ENCODE measurements at places on chromosomes 11 and 22.

DNA sequence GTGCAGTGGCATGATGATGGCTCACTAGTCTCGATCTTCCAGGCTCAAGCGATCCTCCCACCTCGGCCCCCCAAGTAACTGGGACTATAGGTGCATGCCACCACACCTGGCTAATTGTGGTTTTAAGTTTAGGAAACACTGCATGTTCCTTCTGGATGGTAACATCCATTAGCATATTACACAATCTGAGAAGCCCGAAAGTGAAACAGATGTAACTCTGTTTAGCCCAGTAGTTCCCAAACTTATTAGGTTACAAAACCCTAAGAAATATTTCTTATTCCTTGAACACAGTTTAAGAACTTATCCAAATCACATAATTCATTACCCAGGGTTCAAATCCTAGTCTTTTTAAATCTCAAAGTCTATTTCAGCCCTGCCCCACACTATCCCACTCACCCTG is 28.3 kb downstream of the POLDIP3 start:
- DNase-seq, result no peak

- no peak for DNase-seq
Observed at GRCh38 chr11:1771273-1771672, 7.5 kb upstream of the CTSD start.

GRCh38 chr11:130778705-130779104 is 137.6 kb downstream of the SNX19 start:
- DNase-seq, result no peak

- DNase-seq, result no peak
Observed at GRCh38 chr11:81380395-81380794, 1353.3 kb downstream of the FAM181B start.

DNA sequence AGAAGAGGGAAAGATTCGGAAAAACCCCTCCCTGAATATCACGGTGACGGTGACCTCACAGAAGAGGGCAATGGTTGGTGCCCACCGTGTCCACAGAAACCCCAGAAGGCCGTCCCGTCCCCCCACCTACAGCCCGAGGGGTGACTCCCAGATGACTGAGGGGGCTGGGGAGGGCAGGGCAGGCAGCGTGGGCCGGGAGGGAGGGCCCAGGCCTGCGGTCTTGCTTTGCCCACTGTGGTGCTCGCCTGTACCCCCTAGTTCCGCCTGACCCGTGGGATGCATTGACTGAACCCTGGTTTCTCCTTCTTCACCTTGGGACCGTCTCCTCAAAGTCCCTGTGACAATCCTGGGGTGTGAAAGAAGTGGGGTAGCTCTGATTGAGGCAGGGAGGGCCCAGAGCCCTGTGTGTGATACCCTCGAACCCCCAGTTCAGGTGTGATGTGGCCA is 526.7 kb downstream of the BRD1 start:
- no peak for DNase-seq

GRCh38 chr11:67632175-67632981 is 2.6 kb upstream of the NUDT8 start:
- DNase-seq, result no peak

GRCh38 chr11:130699561-130699960 is 216.7 kb downstream of the SNX19 start:
- DNase-seq, result no peak

GRCh38 chr11:85961930-85962363 is 106.8 kb downstream of the CCDC83 start:
- DNase-seq, result no peak

DNA sequence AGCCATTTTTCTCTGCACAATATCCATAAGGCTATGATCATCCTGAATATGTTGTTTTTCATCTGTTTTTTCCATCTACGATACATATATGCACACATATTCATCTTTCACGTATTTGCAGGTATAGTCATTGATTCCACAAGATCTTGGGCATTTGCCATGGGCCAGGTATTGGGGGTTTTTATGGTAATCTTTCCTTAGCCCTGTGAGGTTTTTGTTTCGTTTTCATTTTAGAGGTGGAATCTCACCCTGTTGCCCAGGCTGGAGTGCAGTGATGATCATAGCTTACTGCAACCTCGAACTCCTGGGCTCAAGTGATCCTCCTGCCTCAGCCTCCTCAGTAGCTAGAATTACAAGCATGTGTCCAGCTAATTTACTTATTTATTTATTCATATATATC is 20.0 kb downstream of the CD6 start:
- DNase-seq, result no peak

DNA sequence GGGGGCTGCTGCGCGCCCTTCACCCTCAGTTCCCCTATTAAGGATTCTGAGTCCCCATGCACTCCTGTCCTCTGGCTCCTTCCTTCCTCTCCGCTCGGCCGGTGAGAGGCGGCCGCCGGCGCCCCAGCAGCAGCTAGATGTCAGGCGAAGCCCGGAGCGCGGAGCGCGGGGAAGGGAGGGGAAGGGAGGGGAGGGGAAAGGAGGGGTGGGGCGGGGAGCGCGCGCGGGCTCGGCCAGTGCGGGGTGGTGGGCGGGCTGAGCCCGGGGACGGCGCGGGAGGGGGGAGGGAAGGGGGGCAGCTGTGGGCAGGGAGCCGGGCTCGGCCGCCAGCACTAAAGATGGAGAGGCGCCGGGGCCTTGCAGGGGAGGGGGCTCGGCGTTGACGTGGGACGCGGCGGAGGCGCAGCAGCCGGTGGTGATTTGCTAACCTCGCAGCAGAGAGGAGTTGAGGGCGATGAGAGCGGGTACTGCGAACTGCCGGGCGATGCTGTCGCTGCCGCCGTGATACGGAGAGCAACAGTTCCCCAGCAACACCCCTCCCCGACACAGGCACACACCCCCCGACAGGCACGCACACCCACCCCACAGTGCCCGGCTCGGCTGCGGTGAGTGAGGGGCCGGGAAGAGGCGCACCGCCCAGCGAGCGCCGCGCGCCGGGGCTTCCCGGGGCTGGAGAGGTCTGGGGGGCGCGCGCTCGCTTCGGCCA is at the start of gene ZBTB16:
ZBTB16 (plus strand) TSS at position 434 of the 706 bp plus-strand sequence. CDS start 3,590 bp downstream, outside the sequence.
- DNase-seq, result peak; percentile 86

- peak; percentile 32 for DNase-seq
Observed at GRCh38 chr11:91248199-91248807, 976.3 kb upstream of the FAT3 start.

- no peak for DNase-seq
Observed at GRCh38 chr11:128269466-128269865, 317.9 kb downstream of the ETS1 start.

DNA sequence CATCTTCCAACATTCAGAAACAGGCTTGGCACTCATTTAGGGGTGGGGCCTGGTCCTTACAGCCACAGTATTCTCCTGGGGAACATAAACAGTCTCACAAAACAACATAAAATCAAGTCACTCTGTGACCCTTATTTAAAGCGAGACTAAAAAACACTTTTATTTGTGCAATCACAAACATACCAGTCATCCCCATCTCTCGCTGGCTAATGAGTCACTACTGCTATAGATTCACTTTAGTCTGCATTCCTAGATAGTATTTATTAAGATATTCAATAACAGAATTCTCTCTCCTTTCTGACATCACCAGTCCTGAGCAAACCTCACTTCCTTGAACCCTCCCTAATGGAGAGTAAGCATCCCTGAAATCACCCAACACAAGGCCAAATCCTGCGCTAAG is 68.0 kb downstream of the ZBTB44 start:
- peak; percentile 7 for DNase-seq

DNA sequence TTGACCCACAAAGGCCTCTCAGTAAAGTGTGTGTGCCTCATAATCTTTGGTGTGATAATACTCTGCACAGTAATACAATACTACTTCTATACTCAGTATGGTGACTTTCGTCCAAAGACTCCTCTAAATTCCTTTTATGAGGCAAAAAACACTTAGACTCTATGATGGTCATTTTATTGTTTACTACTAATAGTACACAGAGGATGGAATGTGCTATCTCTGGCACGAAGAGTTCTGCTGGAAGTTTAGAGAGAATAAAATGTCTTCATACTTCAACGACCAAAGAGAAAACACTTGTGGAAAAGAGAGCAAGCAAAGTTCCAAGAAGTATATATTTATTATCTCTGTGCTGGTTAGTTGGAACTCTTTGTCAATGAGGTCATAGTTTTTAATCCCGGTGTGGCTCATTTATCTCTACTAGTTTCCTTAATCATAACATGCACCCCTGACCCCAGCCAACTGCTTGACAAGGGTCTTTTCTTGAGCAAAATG is 7.5 kb upstream of the CSTF3 start:
- no peak for DNase-seq

DNA sequence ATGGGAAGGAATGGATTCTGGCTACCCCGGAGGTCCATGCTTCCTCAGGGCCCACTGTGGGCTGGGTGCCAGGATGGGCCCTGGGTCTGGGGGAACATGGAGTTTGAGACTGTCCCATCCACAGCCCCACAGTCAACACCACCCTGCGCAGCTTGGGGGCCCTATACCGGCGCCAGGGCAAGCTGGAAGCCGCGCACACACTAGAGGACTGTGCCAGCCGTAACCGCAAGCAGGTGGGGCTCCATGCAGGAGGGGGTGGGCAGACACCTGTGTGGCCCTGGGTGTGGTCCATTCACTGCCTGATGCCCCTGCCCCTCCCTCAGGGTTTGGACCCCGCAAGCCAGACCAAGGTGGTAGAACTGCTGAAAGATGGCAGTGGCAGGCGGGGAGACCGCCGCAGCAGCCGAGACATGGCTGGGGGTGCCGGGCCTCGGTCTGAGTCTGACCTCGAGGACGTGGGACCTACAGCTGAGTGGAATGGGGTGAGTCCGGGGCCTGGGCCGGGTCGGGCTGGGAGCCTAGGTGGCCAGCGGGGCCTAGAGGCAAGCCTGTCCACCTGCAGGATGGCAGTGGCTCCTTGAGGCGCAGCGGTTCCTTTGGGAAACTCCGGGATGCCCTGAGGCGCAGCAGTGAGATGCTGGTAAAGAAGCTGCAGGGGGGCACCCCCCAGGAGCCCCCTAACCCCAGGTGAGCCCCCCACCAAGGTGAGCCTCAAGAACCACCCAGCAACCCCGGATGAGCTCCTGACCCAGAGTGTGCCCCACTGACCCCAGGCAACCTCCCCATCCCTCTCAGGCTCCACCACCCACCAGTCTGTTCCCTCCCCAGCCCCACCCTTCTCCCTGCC is 2.7 kb upstream of the RAB1B start:
- no peak for DNase-seq

GRCh38 chr11:10604340-10604748 is 35.9 kb upstream of the LYVE1 start:
- DNase-seq, result no peak

DNA sequence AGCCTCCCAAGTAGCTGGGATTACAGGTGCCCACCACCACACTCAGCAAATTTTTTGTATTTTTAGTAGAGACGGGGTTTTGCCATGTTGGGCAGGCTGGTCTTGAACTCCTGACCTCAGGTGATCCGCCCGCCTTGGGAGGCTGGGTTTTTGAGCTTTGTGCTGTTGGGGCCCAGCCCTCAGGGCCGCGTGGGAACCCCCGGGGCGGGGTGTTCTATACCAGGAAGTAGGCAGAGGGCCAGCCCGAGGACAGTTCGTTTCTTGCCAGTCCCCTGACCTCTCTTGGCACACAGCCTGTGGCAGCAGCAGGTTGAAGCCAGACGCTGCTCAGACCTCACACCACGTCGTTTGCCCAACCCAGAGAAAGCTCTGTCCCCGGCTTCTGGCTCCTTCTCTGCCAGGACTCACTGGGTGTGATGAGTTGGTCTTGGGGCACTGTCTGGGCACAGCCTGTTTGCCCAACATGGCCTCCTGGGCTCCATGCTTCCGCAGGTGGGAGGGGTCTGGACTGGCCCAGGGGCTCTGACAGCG is 24.9 kb upstream of the CHKA start:
- DNase-seq, result no peak

DNA sequence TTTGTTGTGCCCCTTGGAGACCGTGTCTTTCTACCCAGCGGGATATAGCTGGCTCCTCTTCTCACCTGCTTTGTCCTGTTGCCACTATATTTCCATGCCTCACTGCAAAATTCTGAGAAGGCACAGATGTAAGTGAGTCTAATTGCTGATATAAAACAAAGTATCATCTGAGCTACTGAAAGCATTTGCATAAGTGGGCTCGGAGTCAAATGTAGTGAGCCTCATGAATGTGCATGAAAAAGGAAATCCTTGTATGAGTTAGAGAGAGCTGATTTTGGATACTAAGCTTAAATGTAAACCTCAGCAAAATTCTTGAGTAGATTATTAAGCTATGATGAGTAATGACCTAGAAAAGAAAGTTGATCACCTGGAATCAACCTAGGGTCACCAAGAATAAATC is 13.9 kb downstream of the OVCH2 start:
- no peak for DNase-seq

- no peak for DNase-seq
Observed at GRCh38 chr11:58330861-58331260, 28.0 kb downstream of the OR5B17 start.

DNA sequence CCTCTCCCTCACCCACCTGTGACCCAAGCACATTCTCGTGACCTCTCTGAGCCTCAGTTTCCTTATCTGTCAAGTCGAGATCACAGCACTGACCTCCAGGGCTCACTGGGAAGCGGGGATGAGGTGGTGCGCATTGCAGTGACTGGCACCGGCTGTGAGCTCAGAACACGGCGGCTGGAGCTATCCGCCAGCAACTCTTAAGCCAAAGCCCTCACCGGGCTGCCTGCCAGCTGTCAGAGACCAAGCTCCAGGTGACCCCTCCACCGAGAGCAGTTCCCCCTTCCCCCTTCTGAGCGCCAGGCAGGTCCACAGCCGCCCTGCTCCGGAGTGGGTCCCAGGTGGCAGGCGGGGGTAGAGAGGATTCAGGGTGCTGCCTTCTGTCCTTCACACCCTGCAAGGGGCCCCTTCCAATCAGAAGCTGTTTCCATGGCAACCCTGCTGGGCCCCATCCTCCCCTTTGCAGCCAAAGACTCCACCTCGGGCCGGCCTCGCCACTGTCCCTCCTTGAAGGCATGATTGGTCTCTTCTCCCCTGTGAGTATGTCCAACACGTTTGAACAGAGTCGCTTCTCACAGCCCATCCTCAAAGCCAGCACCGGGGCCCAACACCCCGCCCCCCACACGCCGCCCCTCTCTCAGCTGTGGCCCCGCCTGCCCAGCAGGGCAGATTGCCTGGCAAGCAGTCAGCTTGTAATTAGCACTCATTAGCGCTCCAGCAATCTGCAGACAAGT is 98.7 kb downstream of the WNT7B start:
- DNase-seq, result peak; percentile 77

GRCh38 chr11:64356498-64357411 is 2.2 kb upstream of the RPS6KA4 start:
- no peak for DNase-seq

DNA sequence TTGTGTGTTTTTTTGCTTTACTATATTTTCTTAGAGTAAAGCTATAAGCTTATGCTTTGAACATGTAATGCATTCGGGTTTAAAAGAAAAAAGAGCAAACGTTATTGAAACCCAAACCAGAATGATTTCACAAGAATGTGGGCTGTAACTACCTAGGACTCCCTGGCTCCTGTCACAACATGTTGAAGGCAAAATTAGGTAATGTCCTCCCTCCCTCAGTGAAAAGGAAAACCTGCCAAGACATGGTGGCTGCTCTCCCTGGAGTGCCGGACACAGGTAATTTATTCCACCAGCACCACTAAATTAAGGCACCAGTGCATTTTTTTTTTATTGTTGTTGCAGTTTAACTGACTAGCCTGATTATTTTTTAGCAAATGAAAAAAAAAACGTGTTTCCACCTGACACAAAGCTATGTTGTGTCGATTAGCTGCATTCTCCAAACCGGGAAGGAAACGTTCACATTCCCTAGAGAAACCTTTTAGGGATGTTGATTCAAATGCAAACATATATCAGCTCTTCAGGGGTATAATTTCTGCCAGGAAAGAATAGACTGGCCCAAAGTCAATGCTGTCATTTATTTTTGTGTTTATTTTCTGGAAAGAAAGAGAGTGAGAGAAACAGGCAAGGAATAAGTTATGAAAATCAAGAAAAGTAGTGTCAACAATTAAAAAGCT is 134.6 kb downstream of the CCDC34 start:
- DNase-seq, result no peak

Data from retina (tissue), 1 donor.